ENCODE measurements at places on chromosomes 2 and 18. TPM values are rescaled to one million over a fixed set of nuclear protein-coding genes. Genes with fewer than 3 reads are reported as not detected.

Gene B3GNT7
- total RNA-seq, result 151 TPM

Gene MYOM1
- total RNA-seq, result 0.53 TPM

Gene PLGLB2
- 0.15 TPM for total RNA-seq

Gene NT5C1B
- total RNA-seq, result not detected

Gene IL36G
- total RNA-seq, result 0.32 TPM

Gene NDC80
- total RNA-seq, result 43.0 TPM

Gene ASB18
- not detected for total RNA-seq

Gene PDE11A
- total RNA-seq, result 0.53 TPM

Gene CRYGD
- 6.3 TPM for total RNA-seq

Gene POTEI
- 3.2 TPM for total RNA-seq

Gene SPC25
- total RNA-seq, result 28.6 TPM

Gene CCDC121
- total RNA-seq, result 1.9 TPM

DNA sequence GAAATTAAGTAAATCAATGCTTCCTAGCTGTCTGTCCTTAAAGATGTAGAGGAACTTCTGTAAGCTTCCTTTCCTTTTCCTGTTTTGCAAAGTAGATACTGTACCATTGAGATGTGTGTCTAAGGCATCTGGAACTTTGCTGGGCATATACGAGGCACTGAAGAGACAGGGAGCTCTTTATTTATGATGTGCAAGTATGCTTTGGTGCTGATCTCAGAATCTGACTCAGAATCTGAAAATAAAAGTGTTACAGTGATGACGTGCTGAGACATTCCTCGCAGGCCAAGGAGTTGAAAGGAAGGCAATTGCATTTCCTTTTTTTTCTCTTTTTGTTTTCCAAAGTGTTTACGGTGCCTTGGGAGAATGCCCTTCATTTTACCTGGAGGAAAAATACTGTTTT lies 230.9 kb upstream of the RGPD4 start:
- DNase-seq, result no peak

- no peak for DNase-seq
Measured at GRCh38 chr18:62453864-62454263, 69.0 kb upstream of the ZCCHC2 start.

GRCh38 chr2:237474931-237475703 lies 11.9 kb upstream of the MLPH start:
- DNase-seq, result peak; percentile 88

DNA sequence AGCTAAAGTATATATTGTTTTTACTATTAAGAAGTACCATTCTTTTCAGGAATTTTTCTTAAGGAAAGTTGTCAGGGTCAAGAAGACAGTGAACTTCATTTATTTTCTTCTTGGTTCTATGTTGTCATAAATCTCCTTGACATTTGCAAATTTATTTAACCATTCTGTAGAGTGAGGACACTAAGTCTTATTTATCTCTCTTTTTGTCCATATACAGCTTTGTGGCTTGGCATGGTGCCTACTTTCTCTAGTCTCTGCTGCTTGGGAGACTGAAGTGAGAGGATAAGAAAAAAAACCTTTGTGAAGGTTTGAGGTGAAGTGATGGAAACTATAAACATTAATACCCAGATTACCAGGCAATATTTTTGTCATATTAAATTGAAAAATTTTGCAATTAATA lies 1389.4 kb downstream of the SUCLG1 start:
- DNase-seq, result no peak

- no peak for DNase-seq
Measured at GRCh38 chr2:196331851-196332250, 160.5 kb upstream of the STK17B start.

DNA sequence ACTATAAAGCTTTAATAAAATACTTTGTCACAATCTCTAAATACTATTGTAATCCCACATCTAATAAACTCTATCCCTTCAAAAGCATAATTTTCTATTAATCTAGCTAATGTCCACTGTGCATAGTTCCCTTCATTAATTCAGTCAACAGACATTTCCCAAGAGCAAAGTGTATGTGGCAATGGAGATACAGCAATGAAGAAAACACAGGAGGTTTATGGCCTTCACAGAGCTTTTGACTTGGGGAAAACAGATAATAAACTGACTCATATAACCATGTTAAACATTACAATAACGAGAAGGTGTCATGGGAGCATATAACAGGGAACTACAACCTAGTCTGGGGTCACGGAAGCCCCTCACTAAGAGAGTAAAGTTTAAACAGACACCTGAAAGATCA lies 86.3 kb downstream of the SPIRE1 start:
- DNase-seq, result no peak

- no peak for DNase-seq
Measured at GRCh38 chr18:26802330-26803200, 62.9 kb downstream of the AQP4 start.

DNA sequence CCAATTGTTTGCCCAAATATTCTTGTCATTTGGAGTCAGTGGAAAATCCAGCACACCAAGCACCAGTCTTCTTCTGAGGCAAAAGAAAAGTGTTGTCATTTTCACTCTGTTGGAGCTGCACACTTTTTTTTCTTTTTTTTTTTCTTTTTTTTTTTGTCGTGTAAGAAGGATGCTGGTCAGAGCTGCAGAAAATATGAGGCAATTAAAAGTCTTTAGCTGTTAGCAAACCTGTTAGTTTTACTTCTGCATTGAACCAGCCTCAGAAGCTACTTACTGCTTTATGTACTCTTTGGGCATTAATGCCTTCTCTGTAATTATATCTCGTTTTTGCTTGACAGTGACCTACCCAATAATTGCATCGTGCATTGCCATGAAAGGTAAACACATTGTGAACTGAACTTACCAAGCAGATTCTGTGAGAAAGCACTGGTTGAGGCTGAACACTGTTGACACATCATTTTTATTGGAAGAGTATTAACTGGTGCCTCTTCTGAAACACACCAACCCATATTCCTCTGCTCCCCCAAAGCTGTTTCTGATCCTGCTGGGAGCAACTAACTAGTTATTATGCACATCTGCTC lies 165.4 kb downstream of the CAPN13 start:
- DNase-seq, result no peak

DNA sequence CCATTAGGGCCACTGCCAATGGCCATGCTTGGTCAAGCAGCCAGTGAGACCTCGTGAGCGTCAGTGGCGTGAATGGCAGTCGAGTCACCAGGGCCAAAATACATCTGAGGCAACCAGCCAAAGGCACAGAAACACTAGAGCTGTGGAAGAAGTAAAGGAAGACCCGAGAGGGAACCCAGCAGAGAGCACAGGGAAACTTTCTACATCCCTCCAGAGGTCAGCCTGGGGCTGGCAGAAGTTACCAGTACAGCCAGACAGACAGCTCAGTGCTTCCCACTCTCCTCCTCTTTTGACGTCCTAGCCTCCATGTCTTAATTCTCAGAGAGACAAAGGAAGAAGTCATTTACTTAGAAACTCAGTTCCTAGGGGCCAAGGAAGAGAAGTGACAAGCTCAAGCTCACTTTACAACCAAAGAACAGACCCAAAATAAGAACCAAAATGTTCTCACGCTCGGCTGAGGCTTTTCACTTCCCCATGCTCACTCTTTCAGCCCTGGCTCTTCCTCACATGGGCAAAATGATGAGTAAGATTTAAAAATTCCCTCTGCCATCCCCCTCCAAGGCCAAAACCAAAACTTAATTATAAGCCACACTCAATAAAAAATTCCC lies 8.7 kb downstream of the CYRIA start:
- DNase-seq, result no peak

GRCh38 chr2:120669121-120669952 lies 66.3 kb upstream of the GLI2 start:
- DNase-seq, result peak; percentile 75

GRCh38 chr2:117789505-117789904 lies 25.0 kb upstream of the DDX18 start:
- DNase-seq, result no peak

DNA sequence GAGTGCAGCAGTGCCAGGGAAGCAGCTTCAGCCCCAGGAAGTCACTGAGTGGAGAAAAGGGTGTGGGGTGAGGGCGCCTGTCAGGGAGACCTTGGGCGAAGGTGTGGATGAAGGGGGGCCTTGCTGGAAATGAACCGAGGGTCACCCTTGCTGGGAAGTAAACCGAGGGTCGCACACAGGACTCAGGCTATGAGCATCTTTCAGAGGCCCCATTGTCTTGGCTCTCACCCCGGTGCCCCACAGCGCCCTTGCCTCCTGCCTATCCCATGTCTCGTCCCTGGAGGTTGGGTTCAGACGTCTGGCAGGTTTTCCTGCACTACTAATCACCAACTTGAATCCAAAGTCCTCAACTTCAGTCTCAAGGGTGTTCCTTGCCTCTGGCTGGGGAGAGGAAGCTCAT lies 122.8 kb upstream of the PXDN start:
- no peak for DNase-seq

GRCh38 chr2:68915393-68915792 lies 37.3 kb downstream of the GKN2 start:
- no peak for DNase-seq

GRCh38 chr2:55862246-55862645 lies 61.3 kb downstream of the EFEMP1 start:
- no peak for DNase-seq

DNA sequence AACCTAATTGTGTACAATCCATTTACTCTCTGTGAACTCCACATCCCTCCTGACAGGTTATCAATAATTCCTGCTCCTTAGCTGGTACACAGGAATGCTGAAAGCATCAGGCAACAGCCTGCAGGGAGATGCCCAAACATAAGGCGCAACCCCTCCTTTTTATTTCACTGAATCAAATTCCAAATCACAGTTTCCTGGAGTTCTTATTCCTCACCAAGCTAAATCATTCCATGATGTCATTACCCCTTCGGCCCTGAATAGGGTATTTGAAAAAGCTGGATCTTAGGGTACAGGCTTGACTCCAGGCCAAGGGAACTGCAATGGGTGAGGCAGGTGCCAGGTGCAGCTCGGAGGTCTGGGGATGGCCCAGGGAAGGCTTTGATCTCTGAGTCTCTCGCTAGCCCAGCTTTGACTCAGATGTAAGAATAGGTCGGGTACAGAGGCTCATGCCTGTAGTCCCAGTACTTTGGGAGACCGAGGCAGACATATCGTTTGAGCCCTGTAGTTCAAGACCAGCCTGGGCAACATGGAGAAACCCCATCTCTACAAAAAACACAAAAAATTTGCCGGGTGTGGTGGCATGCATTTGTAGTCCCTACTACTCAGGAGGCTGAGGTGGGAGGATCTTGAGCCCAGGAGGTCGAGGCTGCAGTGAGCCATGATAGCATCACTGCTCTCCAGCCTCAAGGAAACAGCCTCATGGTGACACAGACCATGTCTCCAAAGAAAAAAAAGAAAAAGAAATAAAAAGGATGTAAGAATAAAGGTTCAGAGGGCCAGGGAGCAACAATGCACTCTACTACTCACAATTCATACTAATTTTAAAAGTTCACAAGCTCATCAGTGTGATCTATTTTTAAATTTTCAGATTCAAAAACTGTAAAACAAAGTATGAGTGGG lies 6.8 kb downstream of the FHL2 start:
- DNase-seq, result no peak

DNA sequence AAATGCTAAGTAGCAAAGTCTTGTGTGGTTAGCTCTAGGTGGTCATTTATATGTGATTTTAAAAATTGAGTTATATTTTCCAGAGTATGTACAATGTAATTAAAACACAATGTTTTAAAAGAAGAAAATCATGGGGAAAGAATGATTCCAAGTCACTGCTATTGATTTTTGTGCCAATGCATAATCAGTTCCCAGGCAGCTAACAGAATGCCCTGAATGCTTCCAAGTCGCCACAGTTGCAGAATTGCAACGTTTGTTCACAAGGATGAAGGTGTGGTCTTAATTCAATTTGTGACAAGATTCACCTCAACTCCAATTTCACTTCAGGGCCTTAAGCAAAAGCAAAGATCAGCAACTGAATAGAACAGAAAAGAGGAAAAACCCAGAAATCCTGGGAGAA lies 200.4 kb downstream of the SPP2 start:
- DNase-seq, result no peak

DNA sequence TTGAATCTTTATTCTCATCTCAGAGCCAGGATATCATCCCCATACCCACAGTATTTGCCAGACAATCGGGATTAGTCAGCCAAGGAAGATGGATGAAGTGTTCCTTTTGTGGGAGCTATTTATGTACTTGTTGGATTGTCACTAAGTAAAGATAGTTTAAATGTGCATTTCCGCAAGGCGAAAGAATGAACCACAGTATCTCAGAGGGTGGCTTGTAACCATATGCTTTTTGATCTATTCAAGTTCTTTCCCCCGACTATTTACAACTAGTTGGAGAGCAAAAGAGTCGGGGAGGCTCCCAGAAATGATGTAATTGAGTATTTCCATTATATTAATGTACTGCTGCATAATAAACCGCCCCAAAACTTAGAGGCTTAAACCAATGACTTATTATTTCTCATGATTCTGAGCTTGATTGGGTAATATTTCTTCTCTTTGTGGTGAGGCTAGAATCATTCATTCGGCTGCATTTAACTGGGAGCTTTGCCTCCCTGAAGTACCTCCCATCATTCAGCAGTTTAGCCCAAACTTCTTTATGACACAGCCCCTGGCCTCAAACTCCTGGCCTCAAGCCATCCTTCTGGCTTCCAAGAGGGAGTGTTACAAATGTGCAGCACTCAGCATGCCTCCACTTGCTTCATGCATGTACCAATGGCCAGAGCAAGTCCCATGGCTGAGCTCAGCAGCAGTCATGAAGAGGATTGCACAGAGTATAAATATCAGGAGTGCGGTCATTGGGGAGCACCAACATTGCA lies 423.7 kb downstream of the METTL4 start:
- no peak for DNase-seq

DNA sequence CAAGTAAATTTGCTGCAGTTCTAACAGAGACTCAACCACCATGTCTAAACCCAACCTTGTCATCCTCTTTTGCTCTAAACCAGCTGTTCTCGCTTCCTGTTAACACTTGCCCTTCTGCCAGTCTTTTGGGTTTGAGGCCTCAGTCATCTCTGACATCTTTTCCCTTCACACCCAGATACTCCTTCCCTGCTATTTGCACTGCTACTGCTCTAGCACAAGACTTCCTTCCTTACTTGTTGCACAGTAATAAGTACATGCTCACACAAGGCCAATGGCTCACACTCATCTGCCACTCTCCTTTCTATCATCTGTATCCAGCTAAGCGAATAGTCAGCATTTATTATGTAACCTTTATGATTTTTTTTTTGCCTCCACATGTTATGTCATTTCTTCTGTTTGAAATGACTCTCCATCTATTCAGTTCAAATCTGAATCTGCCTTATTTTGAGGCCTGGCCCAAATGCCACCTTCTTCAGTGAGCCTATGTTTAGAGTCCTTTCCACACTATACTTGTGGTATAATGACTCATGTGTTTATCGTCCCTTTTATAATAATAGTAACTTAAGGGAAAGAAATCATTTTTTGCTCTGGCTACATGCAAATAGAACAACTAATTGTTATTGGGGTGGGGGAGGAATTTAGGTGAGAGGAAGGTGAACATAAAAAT lies 22.5 kb upstream of the CDKL4 start:
- no peak for DNase-seq

GRCh38 chr18:39184176-39184575 lies 1618.6 kb upstream of the CELF4 start:
- DNase-seq, result no peak

DNA sequence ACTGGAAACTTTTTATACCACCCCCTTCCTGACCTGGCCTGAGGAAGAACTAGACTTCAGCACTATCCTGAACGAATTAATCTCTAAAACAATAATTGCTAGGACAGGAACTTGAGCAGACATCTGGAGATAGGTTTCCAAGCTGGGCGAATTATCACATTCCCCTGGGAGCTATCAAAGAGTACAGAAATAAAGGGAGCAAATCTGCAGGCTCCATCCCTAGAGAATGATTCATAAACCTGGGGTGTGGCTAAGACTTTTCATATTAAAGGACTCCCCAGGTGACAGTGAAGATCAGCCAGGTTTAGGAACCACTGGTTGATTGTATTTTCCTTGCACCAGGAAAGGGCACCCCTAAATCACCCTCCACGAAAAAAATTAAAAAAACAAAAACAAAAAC lies 105.6 kb upstream of the NOL4 start:
- DNase-seq, result no peak
